Stimulated activated CD8-positive, alpha-beta memory T cell treated with anti-CD3 and anti-CD28 coated beads, Interleukin-2, amount 100 ng/mL, for 1 hour (primary cell): ENCODE measurements at places on chromosomes 1 and 21.

DNA sequence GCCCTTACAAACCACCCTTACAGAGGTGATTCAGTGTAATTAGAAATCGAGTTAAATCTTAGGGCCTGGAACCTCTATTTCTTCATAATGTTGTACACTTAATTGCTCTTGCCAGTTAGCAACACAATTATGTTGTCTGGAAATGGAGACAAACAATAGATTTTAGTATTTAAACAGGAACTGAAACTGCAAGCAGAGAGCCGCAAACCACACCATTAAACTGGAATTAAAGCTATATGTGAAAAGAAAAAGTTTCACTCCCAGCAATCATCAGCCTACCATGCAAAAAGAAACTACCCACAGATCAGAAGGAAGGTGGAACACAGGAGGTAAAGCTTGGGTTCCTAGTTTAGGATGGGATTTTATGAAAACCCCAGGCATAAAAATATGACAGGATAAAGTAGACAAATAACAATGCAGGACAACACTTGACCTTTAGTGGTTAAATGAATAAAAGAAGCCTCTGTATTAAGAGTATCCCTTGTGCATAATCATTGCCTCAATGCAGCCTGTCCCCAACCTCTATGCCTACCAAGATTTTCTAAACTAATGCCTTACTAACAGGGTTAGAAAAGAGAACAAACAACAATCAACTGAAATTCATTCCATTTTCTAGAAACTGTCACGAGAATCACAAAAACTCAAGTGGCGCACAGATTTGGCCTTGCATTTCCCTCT lies 304.3 kb upstream of the ESRRG start:
- DNase-seq, result no peak

DNA sequence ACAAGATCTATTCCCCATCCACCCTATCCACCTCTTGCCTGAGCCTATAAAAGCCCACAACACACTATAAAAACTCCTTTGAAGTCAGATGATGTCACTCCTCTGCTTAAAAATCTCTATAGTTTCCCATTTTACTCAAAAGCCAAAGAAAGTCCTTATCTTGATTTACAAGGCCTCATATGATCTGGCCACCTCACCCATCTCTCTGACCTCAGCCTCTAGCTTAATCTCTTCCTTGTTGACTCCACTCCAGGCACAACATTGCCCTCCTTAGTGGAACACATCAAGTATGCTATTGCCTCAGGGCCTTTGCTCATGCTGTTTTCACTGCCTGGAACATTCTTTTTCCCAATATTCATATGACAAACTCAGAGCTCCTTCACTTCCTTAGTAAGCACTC lies 33.3 kb downstream of the ZNF281 start:
- DNase-seq, result no peak

GRCh38 chr1:242187816-242188215 lies 188.9 kb upstream of the MAP1LC3C start:
- DNase-seq, result no peak

DNA sequence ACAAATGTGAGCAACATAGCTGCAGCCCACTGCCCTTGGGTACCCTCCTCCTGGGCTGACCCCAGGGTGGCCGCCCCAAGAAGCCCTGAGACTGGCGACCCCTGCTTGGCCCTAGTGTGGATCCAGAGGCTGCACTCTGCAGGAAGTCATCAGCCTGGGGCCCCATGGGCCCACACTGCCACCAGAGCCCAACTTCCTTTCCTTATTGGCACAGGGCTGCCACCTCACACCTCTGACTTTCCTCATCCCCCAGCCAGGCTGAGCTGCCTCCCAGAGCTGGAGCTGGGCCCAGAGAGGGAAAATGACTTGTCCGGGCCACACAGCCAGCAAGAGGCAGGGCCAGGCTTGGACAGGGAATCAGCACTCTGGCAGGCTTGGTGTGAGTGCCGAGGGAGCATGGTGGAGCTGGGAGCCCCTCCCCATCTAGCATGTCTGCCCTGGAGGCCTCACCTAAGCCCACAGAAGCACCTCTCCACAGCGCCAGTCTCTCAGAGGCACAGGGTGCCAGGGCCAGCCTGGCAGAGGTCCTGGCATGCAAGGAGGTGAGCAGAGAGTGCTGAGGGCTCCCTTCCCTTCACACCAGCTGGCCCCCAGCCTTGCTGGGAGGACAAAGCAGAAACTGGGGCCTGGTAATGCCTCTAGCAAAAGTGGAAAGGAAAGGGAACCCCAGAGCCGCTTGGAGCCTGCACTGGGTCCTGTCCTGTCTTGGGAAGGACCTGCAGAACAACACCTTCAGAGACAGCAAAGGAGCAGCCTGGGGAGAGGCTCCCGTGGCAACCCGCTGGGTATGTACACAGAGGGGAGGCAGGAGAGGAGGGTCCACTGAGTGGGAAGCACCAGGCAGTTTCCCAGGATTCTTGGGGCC lies 3.2 kb downstream of the RAP1GAP start:
- no peak for DNase-seq

- no peak for DNase-seq
Measured at GRCh38 chr21:33791073-33791472, 124.5 kb downstream of the ATP5PO start.

DNA sequence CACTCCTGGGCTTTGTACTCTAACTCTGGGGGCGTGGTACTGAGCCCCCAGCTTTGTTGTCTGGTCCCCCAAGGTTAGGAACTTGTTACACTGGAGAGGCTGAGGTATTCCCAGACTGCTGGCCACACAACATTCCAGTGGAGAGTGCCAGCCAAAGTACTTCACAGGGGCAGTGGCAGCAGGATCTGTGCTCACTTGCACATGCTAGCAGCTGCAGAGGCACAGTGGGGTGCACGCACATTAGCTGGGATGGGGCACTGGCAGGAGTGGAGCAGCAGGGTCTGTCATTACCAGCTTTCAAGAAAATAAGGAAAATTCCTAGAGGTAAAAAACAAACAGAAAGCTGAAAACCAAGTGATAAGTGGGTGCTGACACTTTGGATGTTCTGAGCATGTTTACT lies 31.0 kb downstream of the ZNF691 start:
- DNase-seq, result no peak

GRCh38 chr1:210607361-210607760 lies 278.7 kb downstream of the HHAT start:
- DNase-seq, result no peak

DNA sequence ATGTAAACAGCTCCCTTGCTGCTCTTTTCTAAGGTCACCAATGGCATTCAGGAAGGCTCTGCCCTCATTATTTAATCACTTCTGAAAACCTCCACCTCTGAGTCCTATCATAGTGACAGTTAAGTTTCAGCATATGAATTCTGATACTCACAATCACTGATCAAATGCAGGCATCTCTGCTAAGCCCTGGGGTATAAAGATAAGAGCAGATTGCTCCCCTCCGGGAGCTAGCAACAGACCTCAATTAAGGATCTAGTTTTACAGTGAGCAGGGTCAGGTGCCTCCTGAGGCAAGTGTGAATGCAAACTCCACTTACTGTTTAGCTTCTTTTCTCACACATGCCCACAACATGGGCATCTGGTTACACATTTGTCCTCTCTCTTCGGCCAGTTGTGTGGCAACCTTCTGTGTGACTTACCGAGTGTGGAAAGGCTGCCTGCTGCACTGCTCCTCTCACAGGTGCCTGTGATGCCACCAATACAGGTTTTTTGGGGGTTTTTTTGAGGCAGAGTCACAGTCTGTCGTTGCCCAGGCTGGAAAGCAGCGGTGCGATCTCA lies 15.0 kb downstream of the IL10RB start:
- DNase-seq, result no peak

- no peak for DNase-seq
Measured at GRCh38 chr1:9827558-9828185, 3.9 kb upstream of the CLSTN1 start.

DNA sequence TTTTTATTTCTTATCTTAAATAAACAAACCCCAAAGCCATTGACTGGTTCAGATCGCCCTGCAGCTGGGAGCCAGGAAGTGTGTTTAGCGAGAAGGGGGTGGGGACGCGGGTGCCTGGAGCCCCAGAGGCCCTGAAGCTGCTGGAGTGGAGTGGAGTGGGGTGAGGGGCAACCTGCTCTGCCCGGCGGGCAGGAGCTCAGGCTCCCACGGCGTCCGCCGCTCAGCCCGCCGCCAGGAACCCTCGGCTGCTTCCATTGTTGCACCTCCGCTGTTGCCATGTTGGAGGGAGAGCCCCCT lies 673 bp downstream of the PIK3C2B start:
- DNase-seq, result no peak

GRCh38 chr1:65177457-65177856 lies 29.5 kb downstream of the AK4 start:
- no peak for DNase-seq

GRCh38 chr1:6726253-6726652 lies 24.6 kb upstream of the DNAJC11 start:
- no peak for DNase-seq

- no peak for DNase-seq
Measured at GRCh38 chr21:45444385-45444784, 39.4 kb downstream of the COL18A1 start.

GRCh38 chr1:109516872-109517271 lies 7.3 kb upstream of the AMIGO1 start:
- no peak for DNase-seq
